ENCODE measurements at places on chromosomes 5 and 9.

GRCh38 chr9:36401164-36401740 is 1.2 kb upstream of the RNF38 start:
- DNase-seq, result no peak

- no peak for DNase-seq
Measured at GRCh38 chr9:974031-974995, 2.1 kb upstream of the DMRT3 start.

DNA sequence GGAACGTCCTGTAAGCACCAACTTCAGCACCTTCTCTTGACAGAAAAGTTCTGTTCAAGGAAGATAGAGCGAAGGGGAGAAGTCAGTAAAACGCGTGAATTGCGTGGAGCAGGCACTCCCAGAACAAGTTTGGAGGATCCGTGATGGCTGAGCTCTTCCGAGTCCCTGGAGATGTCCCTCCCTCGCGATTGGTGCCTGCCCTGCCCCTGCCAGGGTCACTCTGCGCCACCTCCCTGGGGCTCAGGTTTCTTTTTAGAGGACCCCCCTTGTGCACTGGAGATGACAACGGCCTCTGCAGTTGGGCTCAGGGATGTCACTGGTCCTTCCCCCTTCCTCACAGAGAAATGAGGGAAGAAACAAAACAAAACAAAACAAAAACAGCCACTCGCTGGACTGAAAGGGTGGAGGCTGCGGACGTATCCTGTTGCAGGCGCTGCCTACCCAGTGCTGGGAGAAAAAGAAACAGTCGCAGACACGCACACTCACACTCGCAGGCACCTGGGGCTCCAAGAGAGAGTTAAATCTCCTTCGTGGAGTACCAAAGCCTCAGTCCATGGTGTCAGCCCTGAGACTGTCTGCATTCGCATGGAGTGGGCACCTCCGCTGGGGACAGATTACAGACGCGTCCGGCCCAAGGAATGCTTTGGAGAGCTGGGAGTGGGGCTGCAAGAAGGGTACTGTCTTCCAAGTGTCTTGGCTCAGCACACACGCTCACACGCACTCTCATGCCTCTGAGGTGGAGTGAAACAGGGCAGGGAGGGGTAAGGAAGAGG is 512.7 kb downstream of the SLCO4C1 start:
- DNase-seq, result no peak

DNA sequence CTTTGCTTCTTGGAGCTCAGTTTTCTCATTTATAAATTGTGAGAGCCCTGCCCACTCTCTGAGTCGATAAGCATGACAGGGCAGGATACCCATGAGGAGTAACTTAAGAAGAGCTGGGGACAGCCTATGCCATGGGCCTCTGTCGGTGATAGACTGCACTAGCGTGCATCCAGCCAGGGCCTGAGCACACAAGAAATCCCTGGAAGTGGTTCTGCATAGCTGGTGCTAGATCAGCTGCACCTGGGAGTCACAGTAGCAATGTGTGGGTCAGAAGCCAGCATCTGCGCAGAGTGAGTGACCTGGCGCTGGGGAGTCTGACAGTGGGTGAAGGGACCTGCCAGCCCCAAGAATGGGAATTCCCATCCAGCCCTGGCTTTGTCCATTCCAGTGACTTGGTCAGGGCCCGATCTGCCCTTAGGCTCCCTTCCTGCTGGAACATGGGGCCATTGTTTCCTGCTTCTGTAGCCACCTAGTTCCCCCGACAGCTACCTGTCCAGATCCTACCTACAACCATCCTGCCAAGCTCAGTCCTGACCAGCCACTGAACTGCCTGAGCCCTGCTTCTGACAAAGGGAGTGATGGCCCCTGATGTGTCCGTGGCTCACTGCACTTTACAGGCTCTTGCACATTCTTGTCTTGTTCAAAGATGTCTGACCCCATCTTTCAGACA is 35.9 kb upstream of the NANS start:
- DNase-seq, result no peak

DNA sequence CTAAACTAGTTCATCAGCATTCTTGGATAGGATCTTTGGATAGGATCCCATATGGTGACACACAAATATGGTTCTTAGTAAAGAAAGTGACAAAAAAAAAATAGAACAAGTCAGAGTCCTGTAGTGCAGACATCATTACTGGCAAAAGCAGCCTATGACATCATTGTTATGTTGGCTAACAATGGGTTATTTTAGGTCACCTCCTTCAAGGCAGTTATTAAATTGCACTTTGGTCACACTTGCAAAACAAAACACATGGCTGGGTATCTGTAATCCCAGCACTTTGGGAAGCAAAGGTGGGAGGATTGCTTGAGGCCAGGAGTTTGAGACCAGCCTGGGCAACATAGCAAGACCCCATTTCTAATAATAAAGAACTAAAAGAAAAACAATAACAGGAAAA is 185.9 kb downstream of the KIAA0825 start:
- no peak for DNase-seq

- no peak for DNase-seq
Measured at GRCh38 chr5:124921694-124922093, 175.3 kb upstream of the ZNF608 start.

DNA sequence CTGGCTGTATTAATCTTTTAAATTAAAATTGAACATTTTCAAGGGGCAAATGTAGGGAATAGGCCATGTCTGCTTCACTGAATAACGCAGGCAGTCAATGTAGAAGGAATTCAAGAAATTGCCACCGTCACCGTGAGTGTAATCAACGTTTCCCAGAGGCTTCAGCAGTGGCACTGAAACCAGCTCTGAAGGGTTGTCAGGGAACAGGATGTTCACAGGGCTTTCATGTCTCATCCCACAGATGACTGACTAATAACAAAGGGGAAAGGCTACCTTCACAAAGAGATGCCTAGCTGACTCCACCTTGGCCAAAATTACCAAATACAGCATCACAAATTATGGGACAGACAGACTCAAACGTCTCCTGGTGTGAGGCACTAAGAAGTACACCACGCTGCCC is 70.4 kb upstream of the SIMC1 start:
- no peak for DNase-seq

DNA sequence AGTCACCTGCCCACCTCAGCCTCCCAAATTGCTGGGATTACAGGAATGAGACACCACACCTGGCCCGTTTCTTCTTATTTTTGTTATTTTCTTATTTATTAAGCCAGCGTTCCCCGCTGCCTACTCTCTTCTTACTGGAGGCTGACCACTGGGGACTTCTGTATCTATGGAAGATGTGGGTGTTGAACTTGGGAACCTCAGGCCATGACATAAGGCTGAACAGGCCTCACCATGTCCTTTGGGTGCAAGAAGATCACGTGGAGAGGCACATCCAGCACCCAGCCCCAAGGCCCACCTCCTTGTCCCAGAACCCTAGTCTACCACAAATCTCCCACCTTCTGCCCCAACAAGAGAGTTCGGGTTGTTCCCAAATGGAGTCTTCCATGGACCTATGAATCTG is 59.4 kb upstream of the NEK6 start:
- DNase-seq, result no peak

DNA sequence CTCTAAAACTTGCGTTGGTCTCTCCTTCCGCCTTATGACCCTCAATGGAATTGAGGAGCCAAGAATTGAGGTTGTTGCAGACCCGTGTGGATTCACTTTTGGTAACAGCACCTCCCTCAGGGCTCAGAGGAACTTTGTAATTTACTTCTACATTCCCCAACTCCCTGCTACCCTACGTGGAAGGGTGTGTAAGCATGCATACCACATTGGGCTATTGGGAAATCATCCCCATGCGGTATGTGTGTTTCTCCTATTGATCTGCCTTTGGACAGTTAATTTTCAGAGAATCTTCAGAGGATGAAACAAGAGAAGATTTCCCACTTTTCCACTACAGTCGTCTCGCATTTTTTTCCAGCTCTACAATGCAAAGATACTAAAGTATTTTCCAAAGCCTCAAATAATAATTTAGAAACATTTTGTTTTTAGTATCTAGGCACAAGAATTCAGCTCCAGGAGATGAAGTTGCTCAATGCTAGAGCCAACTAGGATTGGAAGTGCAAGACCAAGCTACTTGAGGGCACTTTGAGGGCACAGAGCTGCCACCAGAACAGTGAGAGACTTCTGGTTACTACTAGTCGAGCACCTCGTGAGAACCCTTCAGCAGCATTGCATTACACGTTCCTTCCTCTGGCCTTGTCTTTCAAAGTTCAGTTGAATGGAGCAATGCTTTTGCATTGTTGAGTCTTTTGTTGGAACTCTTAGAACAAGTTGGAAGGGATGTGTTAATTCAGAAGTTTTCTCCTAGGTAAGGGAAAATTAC is 3.4 kb downstream of the C1QTNF3 start:
- no peak for DNase-seq

DNA sequence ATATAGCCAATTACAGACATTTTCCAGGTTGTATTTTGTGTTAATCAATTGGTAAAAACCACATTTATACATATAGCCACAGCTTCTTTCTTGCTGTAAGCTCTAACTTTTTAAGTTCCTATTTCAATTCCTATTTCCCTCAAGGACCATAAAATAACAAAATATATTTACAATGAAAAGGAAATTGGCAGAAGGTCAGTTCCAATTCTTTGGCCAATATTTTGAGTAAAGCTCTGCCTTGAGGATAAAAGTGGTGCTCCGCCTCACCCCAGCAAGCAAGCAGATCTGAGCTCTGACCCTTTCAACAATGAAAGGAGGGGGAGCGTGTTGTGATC is 203.4 kb upstream of the RASEF start:
- no peak for DNase-seq

- DNase-seq, result no peak
Measured at GRCh38 chr5:156423597-156423996, 96.6 kb downstream of the SGCD start.

DNA sequence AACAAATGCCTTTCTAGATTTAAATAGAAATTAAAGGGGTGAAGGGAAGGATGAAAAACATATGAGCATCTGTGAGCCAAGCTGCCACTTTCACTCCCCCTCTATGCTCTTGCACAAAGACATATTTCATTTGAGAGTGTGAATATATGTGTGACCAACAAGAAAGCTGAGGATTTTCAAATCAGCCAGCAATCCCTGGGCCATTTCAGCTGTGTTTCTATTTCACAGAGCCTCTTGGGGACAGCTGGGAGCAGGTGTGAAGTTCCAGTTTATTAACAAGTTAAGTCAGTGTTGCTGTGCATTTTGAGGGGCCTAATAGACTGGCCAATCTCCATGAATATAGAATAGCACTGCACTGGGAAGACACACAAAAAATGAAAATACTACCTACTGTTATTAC is 248.7 kb upstream of the RGMB start:
- no peak for DNase-seq

DNA sequence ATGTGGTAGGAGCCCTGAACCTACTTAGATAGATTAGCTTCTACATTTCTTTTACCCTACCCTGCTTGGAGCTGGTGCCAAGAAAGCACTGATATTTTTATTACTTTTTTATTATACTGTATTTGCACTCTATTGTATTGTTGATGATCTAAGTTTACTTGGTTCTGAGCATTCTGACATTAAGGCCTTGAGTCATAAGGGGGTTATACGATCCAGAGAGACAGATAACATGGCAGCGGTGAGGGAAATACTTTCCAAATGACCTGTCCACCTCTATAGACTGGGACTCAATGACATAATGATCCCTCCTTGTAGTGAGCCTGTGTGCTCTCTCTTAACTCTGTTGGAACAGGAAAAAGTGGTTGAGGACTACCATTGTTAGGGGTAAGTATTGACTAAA is 176.3 kb downstream of the MAN2A1 start:
- no peak for DNase-seq

- no peak for DNase-seq
Measured at GRCh38 chr5:50903651-50904050, 237.2 kb downstream of the PARP8 start.

Measured in progenitor cell of endocrine pancreas (in vitro differentiated cells).